ENCODE measurements at places on chromosomes 1 and 21.

- DNase-seq: no peak
Measured at GRCh38 chr1:167538657-167539056, 14.9 kb downstream of the CREG1 start.

GRCh38 chr1:217506878-217507277 lies 124.0 kb downstream of the GPATCH2 start:
- no peak for DNase-seq

DNA sequence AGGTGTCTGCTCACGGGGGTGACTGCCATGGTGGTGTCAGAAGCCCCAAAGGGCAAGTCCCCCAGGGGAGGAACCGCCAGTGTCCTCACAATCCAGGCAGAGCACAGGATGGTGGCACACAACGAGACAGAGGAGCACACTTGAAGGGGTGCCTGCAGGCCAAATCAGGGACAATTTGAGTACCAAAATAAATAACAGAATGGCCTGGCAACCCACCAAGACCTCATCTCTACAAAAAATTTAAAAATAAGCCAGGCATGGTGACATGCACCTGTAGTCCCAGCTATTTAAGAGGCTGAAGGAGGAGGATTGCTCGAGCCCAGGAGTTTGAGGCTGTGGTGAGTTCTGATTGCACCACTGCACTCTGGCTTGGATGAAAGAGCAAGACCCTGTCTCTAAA lies 38.2 kb downstream of the TIAM1 start:
- DNase-seq: no peak

- no peak for DNase-seq
Measured at GRCh38 chr21:29737186-29737585, 202.6 kb downstream of the GRIK1 start.

GRCh38 chr21:33939226-33939625 lies 23.6 kb upstream of the ATP5PO start:
- no peak for DNase-seq

GRCh38 chr21:43605320-43606215 lies 53.7 kb downstream of the HSF2BP start:
- no peak for DNase-seq

- peak; percentile 13 for DNase-seq
Measured at GRCh38 chr1:90831910-90832309, 114.8 kb upstream of the BARHL2 start.

- no peak for DNase-seq
Measured at GRCh38 chr1:232915212-232915611, 35.2 kb upstream of the NTPCR start.

- no peak for DNase-seq
Measured at GRCh38 chr1:101081496-101082488, 56.2 kb upstream of the DPH5 start.

DNA sequence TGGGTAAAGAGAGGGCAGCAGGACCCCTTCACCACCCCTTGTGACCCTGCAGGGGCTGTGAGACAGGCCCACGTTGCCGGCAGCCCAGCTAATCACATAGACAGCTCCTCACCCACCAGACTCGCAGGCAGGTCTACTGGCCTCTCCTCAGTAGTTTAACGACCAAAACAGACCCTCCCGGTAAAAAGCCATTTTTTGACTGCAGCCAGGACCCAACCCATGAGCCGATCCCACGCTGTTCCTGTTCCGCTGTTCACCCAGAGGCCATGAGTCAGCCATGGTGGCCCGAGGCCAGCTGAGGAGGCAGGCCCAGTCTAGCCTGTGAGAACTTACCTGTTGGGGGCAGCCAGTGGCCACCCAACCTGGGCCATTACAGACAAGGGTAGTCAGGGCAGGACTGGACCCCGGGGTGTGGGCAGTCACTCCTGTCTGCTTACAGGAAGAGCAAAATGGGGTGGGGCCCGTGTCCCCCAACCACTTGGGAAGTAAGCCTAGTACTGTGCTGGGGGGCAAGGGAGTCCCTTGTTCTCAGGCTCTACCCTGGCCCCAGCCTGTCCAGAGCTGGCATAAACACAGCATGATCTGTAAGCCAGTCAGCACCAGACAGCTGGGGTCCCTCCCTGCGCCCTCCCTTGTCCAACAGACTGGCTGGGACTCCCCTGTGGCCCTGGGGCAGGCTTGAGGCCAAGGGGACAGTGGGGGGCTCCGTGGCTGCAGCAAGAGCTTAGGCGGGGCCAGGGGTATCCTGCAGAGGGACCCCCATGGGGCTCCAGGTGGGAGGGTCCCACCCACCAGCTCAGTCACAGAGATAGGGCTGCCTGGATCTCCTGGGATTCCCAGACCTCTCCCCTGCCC lies 61.9 kb downstream of the WNT9A start:
- no peak for DNase-seq

DNA sequence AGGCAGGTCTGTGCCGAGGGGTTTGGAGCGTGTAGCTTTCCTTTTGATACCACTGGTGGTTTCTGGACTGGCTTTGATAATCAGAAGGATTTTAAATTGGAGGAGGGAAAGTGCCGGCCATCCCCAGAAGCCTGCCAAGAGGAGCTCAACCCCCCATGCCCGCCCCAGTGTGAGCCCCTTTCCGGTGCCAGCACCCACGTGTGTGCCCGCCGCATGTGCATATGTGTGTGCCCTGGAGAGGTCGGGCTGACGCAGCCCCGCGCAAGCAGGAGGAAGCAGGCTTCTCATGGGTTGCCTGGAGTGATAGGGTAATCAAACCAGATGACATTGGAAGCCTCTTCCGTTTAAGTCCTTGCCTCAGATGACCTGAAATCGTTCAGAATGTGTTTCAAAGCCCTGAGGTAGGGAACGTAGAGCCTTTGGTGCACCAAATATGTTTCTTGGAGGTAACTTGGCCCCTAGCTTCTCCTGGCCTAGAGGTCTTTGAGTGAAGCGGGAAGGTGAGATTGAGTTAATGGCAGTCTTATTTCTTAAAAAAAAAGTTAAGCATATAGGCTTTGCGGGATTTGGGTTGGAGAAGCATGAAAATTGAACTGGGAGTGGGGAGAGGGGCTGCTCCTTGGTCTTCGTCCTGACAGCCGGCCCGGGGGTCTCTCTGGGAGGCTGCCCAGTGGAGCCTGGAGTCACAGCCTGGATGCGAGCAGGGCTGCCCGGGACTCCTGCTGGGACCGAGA lies 34.1 kb upstream of the ARHGEF16 start:
- no peak for DNase-seq

GRCh38 chr1:196361112-196361714 lies 247.0 kb downstream of the KCNT2 start:
- DNase-seq: no peak

GRCh38 chr1:76048926-76049325 lies 25.6 kb upstream of the ST6GALNAC3 start:
- no peak for DNase-seq

DNA sequence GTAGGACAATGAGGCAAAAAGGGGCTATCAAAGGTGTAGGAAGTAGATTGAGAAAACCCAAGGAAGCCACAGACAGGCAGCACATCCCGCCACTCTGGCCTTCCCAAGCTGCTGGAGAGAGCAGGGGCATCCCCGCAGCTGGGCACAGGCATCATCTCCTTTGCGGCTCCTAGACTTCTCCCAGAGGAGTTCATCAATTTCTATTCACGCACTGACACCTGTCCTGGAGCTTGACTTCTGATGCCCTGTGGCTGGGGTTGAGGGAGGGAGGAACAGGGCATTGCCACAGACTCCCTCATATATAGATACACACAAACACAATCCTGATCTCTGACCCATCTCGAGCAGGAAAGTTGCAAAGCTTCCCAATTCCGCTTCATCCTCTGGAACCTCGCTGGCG lies 1.9 kb upstream of the TFAP2E start:
- DNase-seq: no peak

- no peak for DNase-seq
Measured at GRCh38 chr1:47838562-47839432, 158.4 kb downstream of the TRABD2B start.

- no peak for DNase-seq
Measured at GRCh38 chr1:206105464-206105995, 11.7 kb downstream of the AVPR1B start.

GRCh38 chr1:239260842-239261241 lies 125.5 kb upstream of the CHRM3 start:
- no peak for DNase-seq

GRCh38 chr1:86018283-86018923 lies 138.2 kb downstream of the COL24A1 start:
- peak; percentile 18 for DNase-seq

DNA sequence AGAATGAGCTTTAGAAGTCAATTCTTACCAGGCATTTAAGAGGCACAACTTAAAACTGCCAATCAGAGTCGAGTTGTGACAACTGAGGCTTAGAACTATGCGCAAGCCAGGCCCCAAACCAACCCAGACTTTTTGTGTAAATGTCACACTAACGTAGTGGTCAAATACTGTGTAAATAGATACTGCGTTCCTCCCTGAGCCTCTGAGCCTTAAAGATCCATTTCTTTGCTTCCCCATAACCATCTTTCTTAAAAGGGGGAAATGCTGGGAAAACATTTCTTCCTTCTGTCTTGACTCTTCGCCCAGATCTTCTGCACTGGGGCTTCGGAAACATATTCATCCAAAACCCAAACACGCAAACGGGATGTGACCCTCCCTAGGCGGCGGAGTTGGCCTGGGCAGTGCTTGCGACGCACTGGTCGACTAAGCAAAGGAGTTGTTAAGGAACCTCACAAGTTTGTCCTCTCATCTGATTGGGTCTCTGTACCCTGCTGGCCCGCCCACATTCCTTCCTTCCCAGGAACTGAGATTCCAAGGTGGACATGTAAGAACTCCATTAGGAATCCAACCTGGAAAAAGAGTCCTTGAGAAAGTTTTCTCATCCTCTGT lies 2.6 kb downstream of the ADAMTS5 start:
- DNase-seq: peak; percentile 51

- DNase-seq: no peak
Measured at GRCh38 chr21:41759926-41760325, 6.9 kb downstream of the RIPK4 start.

GRCh38 chr1:26597629-26598039 lies 68.1 kb downstream of the RPS6KA1 start:
- no peak for DNase-seq

DNA sequence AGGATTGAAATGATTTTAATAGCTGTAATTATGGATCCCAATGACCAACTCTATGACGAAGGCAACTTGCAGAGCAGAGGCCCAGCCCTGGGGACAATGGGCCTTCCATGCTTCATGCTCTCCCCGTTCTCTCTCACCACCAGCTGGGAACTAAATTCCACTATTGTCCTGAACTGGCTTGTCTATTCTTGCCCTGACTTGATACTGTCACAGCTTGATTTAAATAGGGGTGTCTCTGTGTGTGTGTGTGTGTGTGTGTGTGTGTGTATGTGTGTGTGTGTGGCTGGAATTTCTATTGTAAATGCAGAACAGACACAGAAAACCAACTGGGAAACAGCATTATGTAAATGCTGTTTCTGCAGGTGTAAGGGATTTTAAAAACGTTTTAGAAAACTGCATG lies 57.0 kb downstream of the SLC22A15 start:
- DNase-seq: no peak

DNA sequence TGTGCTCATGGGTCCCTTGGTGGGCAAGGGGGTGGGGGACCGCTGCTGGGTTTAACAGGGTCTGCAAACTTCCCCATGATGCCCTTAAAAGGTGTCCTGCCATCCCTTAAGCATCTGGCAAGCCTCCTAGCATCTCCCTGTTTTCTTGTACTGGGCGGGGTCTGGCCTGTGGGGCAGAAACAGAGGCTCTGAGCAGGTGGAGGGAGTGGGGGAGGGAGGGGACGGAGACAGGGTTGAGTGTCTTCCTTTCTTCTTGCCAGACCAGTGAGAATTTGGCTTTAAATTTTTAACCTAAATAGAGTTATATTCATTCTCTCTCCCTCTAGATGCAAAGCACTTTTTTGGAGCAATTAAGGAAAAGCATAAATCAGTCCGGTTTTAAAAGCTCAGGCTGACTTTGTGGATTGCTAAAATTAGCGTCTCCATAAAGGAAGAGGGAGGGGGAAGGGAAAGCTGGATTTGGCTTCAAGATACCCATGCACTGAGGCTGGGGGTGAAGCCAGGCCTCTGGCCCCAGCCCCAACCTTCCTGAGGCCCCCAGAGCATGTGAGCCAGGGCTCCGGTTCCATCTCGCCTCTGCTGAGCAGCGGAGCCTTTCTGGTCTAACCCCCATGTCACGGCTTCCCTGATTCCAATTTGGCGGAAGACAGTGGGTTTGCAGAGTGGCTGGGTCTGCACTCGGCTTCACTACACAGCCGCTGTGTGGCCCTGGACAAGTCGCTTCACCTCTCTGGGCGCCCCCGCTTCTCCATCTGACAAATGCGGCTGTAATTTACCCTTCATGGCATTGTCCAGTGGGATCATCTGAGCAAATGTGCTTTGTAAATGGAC lies 25.3 kb downstream of the IGSF21 start:
- DNase-seq: no peak

- DNase-seq: no peak
Measured at GRCh38 chr1:78526496-78526895, 35.7 kb downstream of the PTGFR start.

DNA sequence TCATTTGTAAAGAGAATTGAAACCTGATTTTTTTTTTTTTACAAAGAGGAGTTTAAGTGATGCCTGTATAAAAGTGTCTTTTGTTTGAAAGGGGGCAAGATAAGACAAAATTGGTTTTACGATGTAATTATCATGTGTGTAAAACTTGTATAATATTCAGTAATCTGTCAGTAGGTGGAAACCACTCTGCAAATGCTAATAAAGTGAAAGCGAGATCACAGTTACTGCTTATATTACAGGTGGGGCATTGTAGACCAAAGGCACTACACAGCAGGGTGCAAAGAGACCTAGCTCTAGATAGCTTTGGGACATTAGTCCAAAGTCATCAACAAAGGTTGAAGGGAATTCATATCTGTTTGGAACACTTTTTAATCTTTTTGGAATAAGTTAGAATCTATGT lies 174.2 kb downstream of the LHX8 start:
- no peak for DNase-seq

DNA sequence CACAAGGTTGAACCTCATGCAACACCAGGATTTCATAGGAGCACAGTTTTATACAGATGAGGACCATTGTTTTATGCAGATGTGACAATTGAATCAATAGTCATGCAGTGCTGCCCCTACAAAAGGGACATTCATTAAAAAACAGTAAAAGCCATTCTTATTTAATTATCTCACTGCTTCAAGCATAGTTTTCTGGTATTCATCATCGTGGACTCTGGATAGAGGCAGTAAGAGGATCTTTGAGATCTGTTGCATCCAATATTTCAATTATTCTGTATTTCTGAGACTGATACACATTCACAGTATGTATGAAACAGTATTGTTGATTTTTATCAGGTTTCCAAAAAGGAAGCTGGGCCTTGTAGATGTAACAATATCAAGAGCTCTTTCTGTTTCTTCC lies 237.6 kb downstream of the RYR2 start:
- DNase-seq: no peak

DNA sequence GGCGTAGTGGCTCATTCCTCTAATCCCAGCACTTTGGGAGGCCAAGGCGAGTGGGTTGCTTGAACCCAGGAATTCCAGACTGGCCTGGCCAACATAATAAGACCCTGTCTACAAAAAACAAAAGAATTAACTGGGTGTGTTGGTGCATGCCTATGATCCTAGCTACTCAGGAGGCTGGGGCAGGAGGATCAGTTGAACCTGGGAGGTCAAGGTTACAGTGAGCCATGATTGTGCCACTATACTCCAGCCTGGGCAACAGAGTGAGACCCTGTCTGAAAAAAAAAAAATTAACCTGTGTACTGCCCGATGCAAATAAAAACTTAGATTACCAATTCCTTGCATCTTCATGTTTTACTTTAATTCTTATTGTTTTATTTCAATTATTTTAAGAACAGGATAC lies 193.2 kb downstream of the PATJ start:
- DNase-seq: no peak

All from right kidney (tissue), 9 donors.